ENCODE measurements at places on chromosomes 2 and 18. TPM values are rescaled to one million over a fixed set of nuclear protein-coding genes. Genes with fewer than 3 reads are reported as not detected.

CD28 gene
- 0.37 TPM for total RNA-seq

FBXO48 gene
- 0.91 TPM for total RNA-seq

BOLL gene
- total RNA-seq: not detected

SLC8A1 gene
- 0.07 TPM for total RNA-seq

TMEM182 gene
- total RNA-seq: 8.4 TPM

SLC66A2 gene
- 44.9 TPM for total RNA-seq

- H3K27ac ChIP-seq: no peak overlapping the region
- peaks cover 5% of the 10 kb centered on the region for H3K4me1 ChIP-seq
- H3K36me3 ChIP-seq: no peaks in the 10 kb centered on the region
- H3K4me3 ChIP-seq: no peak overlapping the region
- peak; percentile 59 for DNase-seq
- H3K27me3 ChIP-seq: no peaks in the 10 kb centered on the region
Measured at GRCh38 chr2:218876562-218877219, 4.0 kb upstream of the WNT10A start.

GRCh38 chr2:138321458-138321857, 180.1 kb upstream of the SPOPL start:
- no peak overlapping the region for H3K4me3 ChIP-seq
- no peaks in the 10 kb centered on the region for H3K36me3 ChIP-seq
- H3K4me1 ChIP-seq: no peaks in the 10 kb centered on the region
- no peaks in the 10 kb centered on the region for H3K27me3 ChIP-seq

DNA sequence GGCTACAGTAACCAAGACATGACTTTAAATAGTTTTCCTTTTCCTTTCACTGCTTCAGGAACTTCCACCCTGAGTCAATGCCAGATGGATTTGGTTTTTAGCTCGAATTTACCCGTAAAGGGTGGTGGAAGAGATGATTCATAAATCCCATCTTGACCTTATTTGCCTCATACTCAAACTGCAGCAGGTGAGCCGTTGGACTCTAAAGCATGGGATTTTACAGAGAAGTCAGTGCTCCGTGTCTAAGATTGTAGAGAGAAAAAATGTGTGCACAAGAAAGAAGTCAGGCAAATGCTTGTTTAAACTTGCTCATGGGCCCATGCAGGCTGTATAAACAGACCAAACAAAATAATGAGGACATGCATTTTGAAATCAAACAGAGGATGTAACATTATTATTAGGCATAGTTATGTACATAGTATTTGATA, 369.7 kb upstream of the TRIB2 start:
- H3K4me1 ChIP-seq: no peaks in the 10 kb centered on the region
- no peaks in the 10 kb centered on the region for H3K36me3 ChIP-seq
- no peaks in the 10 kb centered on the region for H3K27me3 ChIP-seq
- DNase-seq: no peak
- no peak overlapping the region for H3K4me3 ChIP-seq

GRCh38 chr2:237122214-237122666, 36.6 kb downstream of the COPS8 start:
- no peak overlapping the region for H3K4me3 ChIP-seq
- peaks cover 5% of the 10 kb centered on the region for H3K4me1 ChIP-seq

- H3K27ac ChIP-seq: no peak overlapping the region
- no peak overlapping the region for H3K4me3 ChIP-seq
- H3K36me3 ChIP-seq: no peaks in the 10 kb centered on the region
- peaks cover 6% of the 10 kb centered on the region for H3K27me3 ChIP-seq
Measured at GRCh38 chr18:8478968-8479370, 130.3 kb upstream of the RAB12 start.

DNA sequence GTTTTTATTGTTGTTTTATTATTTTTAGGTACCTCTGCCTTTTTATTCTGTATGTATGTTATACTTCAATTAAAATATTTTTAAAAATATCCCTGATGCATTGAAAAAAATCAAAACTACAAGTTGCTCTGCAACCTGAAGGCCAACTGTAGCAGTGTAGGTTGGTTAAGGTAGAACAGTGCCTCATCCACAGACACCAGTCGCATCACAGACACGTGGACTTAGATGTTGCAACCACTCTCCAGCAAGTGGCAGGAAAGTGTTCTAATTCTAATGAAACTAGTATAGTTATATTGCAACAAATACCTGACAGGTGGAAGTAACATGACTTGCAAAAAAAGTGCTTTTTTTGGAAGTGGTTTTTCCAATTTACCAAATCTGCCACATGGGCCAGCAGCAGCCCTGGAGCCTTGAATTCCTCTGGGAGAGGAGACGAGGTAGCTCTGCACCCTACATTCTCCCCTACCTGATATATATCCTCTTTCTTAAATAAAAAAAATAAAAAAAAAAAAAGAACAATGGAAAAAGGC, 28.4 kb upstream of the SLC3A1 start:
- no peak overlapping the region for H3K4me3 ChIP-seq
- no peak overlapping the region for H3K27ac ChIP-seq
- peaks cover 4% of the 10 kb centered on the region for H3K4me1 ChIP-seq
- no peaks in the 10 kb centered on the region for H3K36me3 ChIP-seq
- no peak for DNase-seq
- H3K27me3 ChIP-seq: no peaks in the 10 kb centered on the region

- H3K4me1 ChIP-seq: peaks cover 8% of the 10 kb centered on the region
- no peak overlapping the region for H3K4me3 ChIP-seq
- H3K36me3 ChIP-seq: no peaks in the 10 kb centered on the region
- no peaks in the 10 kb centered on the region for H3K27me3 ChIP-seq
- DNase-seq: no peak
Measured at GRCh38 chr2:127640082-127641072, 5.6 kb upstream of the GPR17 start.

GRCh38 chr2:42029171-42029570, 18.6 kb upstream of the PKDCC start:
- no peak for DNase-seq
- no peak overlapping the region for H3K27ac ChIP-seq
- no peak overlapping the region for H3K4me3 ChIP-seq
- no peaks in the 10 kb centered on the region for H3K4me1 ChIP-seq
- H3K27me3 ChIP-seq: 0 out of 2 replicates have a peak, but pooled peaks cover 3% of the 10 kb centered on the region

GRCh38 chr2:120439637-120440384, 93.9 kb downstream of the INHBB start:
- H3K36me3 ChIP-seq: no peaks in the 10 kb centered on the region
- no peak overlapping the region for H3K27ac ChIP-seq
- no peak overlapping the region for H3K4me3 ChIP-seq
- H3K27me3 ChIP-seq: no peaks in the 10 kb centered on the region
- H3K4me1 ChIP-seq: peaks cover 10% of the 10 kb centered on the region

GRCh38 chr2:65277791-65278483, 50.3 kb downstream of the ACTR2 start:
- no peak for DNase-seq
- no peak overlapping the region for H3K4me3 ChIP-seq
- no peaks in the 10 kb centered on the region for H3K4me1 ChIP-seq
- H3K36me3 ChIP-seq: 0 out of 2 replicates have a peak, but pooled peaks cover 2% of the 10 kb centered on the region
- no peaks in the 10 kb centered on the region for H3K27me3 ChIP-seq
- H3K27ac ChIP-seq: no peak overlapping the region

DNA sequence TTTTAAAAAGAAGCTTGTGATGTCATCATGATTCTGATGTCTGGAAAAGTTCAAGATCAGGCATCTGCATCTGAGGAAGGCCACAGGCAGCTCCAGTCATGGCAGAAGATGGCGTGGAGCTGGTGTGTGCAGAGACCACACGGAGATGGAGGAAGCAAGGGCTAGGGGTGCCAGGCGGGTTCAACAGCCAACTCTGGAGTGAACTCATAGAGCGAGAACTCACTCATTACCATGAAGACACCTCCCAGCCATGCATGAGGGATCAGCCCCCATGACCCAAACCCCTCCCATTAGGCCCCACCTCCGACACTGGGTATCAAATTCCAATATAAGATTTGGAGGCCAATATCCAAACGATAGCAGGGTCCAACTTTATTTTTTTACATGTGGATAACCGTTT, 61.6 kb downstream of the KCNG2 start:
- no peak overlapping the region for H3K4me3 ChIP-seq
- no peaks in the 10 kb centered on the region for H3K36me3 ChIP-seq
- DNase-seq: no peak
- no peak overlapping the region for H3K27ac ChIP-seq

- H3K4me3 ChIP-seq: no peak overlapping the region
- no peaks in the 10 kb centered on the region for H3K27me3 ChIP-seq
- no peaks in the 10 kb centered on the region for H3K36me3 ChIP-seq
- H3K4me1 ChIP-seq: no peaks in the 10 kb centered on the region
- no peak for DNase-seq
Measured at GRCh38 chr2:226909126-226909525, 73.3 kb downstream of the RHBDD1 start.
